CD4-positive, alpha-beta T cell treated with Interleukin-15 for 4 hours (primary cell): ENCODE measurements at places on chromosomes 13 and 19.

- DNase-seq = no peak
These were observed 344.3 kb downstream of the TEX29 start for GRCh38 chr13:111664696-111665095.

DNA sequence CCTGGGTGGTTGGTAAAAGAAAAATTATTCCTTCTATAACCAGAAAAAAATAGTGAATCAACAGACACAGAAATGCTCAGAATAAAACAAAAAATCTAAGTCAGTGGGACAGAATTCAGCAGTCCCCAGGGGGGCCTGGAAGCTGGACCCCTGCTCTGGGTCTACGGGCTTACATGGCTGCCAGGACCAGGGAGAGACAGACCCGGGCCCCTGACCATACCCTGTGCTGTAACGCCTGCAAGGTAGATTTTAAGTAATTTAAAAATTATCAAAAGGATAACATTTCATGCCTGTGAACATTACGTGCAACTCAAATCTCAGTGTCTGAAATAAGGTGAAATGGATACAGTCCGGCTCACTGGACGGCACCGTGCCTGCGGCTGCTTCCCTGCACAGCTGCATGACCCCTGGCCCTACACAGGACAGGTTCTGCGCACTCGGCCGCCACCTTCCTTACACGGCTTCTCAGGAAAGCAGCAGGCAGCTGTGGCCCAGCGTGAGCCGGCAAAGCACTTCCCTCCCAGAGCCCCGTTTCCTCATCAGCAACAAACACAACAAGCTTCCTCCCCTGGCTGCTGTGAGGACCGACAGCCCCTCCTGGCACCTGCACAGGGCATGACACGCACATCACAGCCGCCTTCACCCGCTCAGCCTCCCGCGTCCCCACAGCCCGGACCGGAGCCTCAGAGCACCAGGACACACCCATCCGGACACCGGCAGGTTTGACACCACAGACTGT lies 22.2 kb downstream of the RASA3 start:
- peak; percentile 82 for DNase-seq

DNA sequence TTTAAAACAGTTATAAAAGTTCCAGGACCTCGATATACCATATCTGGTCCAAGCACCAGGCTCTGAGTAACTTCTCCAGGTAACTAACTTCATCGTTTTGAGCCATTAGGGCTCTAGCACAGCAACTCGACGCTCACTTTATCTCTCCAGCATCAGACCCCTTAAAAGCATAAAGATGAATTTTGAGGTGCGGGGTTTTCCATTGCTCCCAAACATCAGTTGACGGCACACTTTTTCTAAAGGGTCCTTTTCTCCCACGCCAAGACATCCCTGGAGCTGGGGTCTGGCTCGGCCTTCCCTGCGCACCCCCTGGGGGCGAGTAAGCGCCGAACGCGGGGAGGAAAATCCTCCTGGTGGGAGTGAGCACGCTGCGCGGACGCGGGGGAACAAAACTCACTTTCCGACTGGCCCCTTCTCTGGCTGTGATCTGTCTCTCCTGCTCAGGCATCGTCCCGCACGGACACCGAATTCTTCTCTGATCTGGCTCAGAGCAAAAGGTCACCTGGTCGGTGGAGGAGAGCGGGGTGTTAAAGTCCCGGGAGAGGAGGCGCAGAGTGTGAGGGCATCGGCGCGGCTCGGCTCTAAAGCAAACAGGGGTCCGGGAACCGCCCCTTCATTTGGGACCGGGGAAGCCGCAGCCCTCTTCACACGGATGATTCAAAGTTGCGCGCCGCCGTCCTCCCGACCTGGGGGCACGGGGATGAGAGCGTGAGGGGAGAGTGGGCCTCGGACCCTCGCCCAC lies at the start of gene ATP7B:
ATP7B (minus strand) TSS at position 561 of the 742 bp plus-strand sequence; CDS start at position 448, 113 bp downstream.
- no peak for DNase-seq

DNA sequence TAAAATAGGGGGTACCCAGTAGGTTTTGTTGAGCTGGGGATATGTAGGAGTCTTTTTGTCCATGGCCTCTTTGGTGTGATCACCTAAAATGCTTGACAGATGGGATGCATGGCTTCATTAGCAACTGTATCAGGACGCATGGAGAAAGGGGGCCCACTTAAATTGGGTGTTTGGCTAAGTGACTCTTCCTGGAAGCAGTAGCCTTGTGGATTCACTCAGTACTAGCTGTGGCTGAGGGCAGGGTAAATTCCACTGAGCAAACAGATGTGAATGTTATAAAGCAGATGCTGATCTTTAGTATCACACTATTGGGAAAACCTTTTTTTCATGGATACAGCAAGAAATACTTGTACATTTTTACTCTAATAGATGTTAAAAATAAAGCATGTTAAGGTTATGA lies 140.0 kb downstream of the FGF14 start:
- DNase-seq = no peak
